ENCODE measurements at places on chromosomes 6 and 20.

DNA sequence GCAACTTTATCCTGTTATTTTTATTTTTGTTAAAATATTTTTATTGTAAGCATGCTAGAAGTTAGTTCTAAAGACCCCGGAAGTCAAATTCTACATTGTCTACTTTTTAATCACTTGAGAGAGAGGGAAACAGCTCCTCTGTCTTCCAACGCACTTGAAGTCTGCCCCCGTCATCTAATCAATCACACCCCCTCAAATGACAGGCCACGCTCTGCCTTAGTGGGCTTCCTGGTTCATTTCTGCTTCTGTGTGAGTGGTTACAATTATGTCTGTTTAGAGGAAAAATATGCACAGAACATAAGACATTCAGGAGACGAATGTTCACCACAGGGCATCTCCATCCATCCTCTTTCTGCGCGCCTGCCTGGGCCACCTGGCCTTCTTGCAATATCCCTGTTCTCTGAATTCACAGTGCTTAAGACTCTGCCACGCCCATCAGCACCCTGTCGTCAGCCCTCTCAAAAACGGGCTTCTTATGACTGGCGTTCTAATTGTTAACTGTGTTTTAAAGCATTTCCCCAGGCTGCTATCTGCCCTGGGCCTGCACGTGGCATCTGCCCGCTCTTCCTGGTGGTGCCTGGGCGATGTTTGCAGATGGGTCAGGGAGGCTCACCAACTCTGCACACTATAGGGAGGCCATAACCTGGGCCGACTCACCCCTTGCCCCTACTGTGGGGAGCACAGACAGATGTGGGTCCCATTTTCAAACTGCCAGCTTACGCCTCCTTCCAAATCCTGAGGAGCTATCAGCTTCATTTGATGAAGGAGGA, 15.4 kb downstream of the DACT2 start:
- no peak for DNase-seq

GRCh38 chr20:34891166-34892062, 15.0 kb downstream of the ACSS2 start:
- no peak for DNase-seq

GRCh38 chr20:20566516-20566915, 145.9 kb downstream of the RALGAPA2 start:
- no peak for DNase-seq

GRCh38 chr6:133286765-133287164, 45.6 kb downstream of the EYA4 start:
- no peak for DNase-seq

GRCh38 chr6:106182455-106182854, 96.3 kb downstream of the PRDM1 start:
- DNase-seq, result no peak

GRCh38 chr6:17494919-17495318, 101.5 kb downstream of the CAP2 start:
- DNase-seq, result no peak

- DNase-seq, result no peak
Observed at GRCh38 chr20:48201188-48201587, 415.9 kb upstream of the SULF2 start.

DNA sequence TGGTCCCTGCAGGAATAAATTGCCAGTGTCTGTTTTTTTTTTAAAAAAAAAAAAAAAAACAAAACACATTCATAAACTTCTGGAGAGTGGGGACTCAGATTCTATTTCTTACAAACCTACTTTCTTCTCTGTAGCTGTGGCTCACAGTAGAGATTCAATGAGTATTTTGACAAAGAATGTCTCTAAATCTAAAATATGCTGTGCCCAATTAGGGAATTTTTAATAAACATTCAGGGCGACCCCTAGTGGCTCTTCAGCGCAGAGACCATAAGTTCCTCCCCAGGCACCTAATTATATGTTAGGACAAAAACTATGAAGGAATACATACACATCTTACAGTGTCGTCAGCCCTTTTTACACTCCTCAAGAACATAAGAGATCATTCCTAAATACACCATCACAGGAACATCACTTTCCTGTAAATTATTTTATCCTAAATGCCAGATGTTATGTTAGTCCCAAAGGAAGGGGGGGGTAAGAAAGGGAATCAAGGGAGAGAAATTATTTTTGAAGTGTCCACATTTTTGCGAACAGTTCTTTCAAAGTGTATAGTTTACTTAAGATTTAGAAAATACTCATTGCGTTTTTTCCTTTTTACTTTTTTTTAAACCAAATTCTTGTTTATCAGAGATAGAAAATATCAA, 21.8 kb upstream of the NAA20 start:
- DNase-seq, result no peak

DNA sequence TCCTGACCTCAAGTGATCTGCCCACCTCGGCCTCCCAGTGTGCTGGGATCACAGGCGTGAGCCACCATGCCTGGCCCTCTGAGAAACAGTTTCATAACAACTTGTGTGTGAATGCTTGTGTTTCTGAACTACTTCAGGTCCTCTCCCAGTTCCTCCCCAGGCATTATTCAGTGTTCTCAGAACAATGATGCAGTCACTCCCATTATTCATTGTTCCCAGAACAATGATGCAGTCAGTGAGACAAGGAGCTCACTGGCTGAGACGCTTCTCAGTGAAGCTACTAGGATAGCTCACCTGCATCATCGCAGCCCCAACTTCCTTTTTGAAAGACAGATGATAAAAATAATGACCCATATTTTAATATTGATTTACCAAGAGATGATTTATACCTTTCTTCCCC, 71.5 kb downstream of the NDUFAF5 start:
- DNase-seq, result no peak

DNA sequence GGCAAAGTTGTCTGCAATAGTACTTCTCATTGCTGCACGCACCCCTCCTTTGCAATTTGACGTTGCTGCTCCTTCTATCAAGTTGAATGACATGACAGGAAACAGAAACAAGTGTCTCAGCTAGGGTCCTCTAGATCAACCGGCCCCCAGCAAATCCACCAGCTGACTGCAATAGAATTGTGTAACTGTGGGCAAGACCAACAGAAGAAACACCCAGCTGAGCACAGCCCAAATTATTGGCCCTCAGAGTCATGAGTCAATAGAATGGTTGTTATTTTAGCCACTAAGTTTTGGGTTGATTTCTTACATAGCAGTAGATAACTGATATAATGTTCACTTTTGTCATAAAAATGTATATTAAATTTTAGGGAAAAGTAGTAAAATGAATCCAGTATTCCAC, 202.7 kb downstream of the MAFB start:
- DNase-seq, result no peak

DNA sequence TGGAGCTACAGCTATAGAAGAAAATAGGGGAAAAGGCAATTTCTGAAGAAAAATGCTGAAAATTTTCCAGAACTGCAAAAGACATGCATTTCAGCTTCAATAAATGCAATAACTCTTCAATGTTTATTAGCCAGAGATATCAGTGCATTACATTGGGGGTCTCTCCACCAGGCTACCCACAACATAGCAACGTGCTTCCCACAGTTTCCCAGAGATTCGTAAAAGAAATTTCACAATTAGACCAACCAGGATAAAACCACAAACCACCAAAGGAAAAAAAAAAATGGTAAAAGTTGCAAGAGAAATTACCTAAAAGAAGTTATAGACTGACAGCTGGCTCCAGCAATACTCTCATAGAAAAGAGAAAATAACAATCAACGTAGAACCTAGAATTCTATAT, 16.0 kb downstream of the LY86 start:
- no peak for DNase-seq

- no peak for DNase-seq
Observed at GRCh38 chr20:62778601-62779416, 17.5 kb upstream of the MRGBP start.

GRCh38 chr6:154352898-154353585, 3.6 kb downstream of the IPCEF1 start:
- DNase-seq, result no peak

DNA sequence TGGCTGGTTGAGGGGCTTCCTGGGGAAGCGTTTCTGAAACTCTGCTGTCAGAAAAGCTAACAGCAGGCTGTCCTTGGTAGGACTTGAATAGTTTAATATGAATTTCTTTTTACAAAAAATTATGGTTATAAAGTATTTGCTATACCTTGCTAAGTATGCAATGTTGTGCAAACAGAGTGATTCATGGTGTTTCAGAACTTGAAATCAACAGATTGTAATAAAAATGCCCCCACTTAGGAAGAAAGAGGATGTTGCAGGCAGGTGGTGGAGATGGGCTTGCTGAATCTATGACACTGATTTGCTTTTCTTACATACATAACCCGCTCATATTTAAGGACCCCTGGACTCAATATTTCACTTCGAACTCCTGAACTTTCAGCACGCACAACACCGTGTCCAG, 211.6 kb downstream of the THBS2 start:
- DNase-seq, result no peak

- DNase-seq, result no peak
Observed at GRCh38 chr6:74568861-74569260, 637.0 kb downstream of the COL12A1 start.

DNA sequence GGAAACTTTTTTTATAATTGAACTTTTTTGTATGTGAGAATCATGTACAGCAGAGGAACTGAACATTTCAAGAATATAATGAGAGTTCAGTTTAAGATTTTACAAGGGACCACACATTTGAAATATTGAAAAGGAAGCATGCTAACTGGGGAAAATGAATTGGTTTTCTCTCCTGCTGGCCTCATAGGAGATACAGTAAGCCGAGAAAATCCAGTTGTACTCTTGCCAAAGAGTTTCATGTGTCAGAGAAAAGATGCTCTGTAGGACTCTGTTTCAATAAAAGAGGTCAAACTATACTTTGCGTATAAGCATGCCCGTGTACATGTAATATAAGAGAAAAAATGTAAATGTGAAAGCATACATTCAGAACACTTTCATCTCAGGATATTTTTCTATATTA, 393.5 kb upstream of the NRSN1 start:
- no peak for DNase-seq

- no peak for DNase-seq
Observed at GRCh38 chr6:111683157-111683556, 77.5 kb upstream of the TRAF3IP2 start.

DNA sequence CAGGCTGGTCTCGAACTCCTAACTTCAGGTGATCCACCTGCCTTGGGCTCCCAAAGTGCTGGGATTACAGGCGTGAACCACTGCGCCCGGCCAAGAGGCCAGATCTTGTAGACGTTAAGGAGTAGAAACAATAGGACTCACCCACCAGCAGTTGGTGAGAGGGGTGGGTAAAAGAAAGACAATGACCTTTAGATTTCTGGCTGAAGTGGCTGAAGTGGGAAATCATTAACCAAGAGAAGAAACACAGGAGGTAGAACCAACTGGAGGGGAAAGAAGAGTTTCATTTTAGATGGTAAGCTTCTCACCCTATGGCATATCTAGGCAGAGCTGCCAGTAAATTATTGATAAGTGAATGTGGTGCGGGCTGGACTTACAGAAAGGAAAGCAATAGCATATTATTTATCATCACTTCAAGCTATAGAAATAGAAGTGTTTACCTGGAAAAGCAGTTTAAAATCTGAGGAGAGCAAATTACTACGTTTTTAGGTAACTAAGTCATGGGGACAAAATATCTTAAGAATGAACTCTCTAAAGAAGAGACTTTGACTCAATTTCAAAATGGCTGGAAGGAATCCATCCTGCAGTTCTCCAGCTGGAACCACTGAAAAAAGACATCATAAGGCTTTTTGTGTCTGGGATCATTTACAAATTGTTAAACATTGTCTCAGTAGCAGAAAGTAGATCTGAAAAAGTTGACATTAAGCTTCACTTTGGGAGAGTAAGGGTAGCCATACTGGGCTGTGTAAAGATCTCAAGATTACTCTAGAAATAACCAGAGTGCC, 109.6 kb downstream of the ALDH8A1 start:
- DNase-seq, result no peak

DNA sequence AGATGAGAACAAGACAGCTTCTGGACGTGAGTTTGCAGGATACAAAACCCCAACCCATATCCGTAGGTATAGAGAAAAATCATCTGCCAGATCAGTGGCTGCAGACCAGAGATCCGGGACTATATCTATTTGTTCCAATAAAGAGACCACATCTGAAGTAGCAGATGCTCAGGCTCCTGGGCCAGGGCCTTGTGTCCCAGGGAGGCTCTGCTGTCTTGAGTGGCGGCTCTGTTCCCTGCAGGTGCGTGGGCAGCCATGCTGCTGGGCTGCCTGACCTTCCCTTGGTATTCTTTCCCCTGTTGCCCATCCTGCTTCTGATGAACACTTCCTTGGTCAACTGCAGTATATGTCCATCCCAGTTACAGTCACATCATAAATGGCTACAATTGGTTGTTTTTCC, 34.9 kb downstream of the ERMARD start:
- DNase-seq, result no peak

DNA sequence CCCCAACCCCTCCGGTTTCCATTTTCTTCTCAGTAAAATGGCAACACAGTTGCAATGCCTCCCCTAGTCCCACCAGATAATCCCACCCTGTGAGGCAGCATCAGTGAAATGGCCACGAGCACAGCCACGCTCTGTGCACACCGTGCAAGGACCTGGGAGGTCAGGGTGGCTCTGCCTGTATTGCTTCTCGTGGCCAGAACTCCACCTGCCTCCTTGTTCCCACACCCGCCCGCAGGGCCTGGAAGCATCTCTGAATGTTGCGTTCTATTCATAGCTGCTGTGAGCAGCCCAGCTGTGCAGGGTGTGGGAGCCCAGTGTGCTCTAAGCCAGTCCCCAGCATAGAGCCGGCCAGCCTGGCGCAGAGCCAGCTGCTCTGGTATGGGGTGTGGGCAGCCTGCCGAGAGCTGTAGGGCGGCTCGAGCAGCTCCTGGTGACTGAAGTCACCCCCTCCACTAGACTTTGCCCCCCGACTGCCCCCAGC, 161.1 kb downstream of the DLL1 start:
- no peak for DNase-seq

DNA sequence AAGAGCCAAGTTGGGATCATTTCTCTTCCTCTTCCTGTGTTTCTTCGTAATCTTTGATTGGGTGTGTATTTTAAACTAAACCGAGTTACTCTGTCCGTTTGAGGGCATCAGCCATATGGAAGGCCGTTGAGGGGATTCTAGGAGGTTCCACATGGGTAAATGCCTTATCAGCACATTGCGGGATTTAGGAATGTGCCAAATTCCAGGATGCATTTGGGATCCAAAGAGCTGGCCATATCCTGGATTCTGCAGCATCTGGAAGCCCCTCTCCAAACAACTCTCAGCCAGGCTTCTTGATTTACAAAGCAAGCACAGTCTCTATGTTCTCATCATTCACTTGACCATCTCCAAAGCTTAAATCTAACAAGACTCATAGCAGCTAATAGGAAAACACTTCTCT, 67.6 kb upstream of the RIN2 start:
- no peak for DNase-seq

DNA sequence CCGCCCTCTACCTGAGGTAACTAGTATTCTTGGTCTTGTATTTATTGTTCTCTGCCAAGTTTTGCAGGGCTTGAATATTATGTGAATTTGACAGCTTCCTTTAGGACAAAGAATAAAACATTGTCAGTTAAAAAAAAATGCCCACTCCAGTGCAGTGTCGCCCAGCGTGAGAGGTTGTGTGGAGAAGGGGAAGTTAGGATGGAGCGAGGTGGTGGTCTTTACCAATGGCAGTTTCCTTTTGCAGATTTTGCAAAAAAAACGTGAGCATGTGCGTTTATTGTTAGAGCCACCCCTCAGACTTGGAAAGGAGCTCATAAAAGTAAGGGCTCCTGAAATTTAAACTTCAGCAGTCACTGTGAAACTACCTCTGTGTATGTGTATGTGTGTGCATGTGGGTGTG, 28.3 kb downstream of the UST start:
- DNase-seq, result no peak

- no peak for DNase-seq
Observed at GRCh38 chr6:159904497-159904911, 13.7 kb downstream of the MAS1 start.

Data from stimulated activated CD8-positive, alpha-beta memory T cell treated with anti-CD3 and anti-CD28 coated beads, Interleukin-2, amount 100 ng/mL, for 1 hour (primary cell).